ENCODE measurements at places on chromosomes 2 and 18.

DNA sequence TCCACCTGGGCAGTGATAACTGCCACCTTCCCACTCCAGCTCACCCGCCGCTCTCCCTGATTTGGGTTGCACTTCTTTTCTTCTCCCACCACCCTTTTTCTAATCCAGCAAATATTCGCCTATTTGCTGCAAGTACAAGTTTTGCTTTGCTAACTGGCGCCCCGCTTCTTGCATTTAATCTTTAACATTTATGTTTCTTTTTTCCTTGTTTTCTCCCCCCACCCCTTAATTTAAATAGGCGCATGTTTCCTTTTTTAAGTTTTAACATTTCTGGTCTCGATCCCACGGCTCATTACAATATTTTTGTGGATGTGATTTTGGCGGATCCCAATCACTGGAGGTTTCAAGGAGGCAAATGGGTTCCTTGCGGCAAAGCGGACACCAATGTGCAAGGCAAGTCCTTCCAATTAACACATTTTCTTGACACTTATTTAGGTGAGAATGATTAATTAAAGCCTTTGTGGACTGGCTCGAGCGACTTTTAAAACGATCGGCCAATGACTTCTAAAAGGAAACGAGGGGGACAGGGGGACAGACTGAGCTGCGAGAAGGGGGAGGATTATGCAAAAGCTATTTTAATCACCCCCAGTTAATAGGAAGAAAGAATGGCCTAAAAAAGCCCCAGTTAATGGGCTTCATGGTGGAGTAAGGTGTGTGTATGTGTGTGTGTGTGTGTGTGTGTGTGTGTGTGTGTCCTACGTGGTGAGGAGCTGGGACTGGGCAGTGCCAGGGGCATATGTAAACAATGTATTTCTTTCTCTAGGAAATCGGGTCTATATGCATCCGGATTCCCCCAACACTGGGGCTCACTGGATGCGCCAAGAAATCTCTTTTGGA is 1.6 kb downstream of the TBR1 start:
- no peak for ATAC-seq

DNA sequence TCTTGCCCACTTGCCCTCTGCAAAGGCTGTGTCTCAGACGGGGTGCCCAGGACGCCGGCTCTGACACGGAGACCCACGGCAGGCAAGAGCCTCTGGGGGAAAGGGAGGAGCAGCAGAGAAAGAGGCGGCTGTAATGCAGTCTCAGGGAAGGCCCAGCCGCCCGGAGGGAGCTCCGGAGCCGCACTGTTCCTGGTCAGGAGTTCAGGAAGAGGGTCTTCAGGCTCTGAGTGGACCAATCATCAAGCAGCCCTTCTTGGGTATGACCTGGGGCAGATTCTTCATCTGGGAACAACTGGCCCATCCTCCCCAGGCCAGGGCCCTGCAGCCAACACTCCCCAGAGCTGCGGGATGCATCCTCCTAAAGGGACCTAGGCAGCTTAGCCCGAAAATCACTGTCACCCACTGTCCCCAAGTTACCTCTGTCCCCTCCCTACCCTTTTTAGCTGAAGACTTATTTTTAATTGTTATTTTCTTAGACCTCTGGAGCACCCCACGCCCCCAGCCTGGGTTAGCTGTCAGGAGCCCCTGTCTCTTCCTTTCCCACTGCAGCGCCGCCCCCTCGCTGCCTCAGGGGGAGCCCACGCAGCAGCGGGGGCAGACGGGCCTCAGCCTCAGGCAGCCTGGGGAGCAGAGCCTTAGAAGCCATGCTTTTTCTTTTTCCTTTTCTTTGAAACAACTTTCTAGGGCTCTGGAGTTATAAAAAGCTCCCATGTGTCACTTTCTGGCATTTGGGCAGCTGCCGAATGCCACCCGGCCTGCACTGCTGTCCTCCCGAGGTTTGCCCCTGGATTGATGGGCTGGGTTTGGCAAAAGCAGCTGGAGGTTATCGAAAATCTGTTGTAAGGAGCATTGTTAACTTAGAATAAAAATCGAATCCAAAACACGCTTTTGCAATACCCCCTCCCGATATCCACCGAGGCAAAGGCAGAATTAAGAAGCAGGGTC is 644 bp upstream of the NEU2 start:
- no peak for ATAC-seq

DNA sequence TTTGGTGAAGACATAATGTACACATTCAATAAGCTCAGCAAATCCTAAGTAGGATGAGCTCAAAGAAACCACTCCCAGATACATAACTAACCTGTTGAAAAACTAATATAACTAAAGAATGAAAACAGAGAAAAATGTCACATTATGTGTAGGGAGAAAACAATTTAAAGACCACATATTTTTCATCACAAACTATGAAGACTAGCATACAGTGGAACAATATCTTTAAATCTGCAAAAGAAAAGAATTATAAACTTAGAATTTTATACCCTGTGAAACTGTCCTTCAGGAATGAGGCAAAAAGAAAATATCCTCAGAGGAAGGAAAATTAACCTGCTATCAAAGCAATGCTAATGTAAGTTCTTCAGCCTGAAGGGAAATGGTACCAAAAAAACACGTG is 151.5 kb downstream of the PIEZO2 start:
- no peak for ATAC-seq

- ATAC-seq: no peak
Measured at GRCh38 chr18:76955524-76956170, 133.3 kb downstream of the ZNF236 start.

GRCh38 chr2:23456881-23457760 is 72.1 kb downstream of the KLHL29 start:
- no peak for ATAC-seq
